Effector memory CD8-positive, alpha-beta T cell (primary cell): ENCODE measurements at places on chromosomes 3 and 15.

GRCh38 chr15:73318463-73319351 lies 50.1 kb downstream of the HCN4 start:
- DNase-seq: no peak

DNA sequence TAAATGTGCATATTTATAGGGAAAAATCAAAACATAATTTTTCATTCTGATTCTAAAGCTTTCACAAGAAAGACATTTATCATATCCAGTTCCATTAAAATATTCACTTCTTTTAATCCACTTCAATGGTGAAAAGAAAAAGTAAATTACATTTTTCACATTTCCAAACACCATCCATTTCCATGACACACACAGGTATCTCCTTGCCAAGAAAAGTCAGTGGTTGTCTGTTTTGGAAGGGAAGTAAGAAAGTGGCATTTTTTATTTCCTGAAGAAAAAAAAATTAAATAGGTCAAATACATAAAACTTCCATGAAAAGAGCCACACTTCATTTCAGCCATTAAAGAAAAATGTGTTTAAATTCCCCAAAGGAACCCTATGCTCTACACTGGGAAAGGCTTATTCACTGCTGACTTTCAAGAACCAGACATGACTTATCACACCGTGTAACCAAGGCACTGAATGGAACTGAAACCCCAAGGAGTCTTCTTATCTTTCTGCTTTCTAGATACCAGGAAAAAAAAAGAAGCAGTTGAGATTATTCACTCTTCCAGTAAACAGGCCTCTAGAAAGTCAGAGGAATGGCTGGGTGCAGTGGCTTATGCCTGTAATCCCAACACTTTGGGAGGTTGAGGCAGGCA lies 44.5 kb downstream of the OSBPL10 start:
- DNase-seq: no peak

- no peak for DNase-seq
Observed at GRCh38 chr3:94179059-94179458, 116.2 kb downstream of the NSUN3 start.

GRCh38 chr3:151827816-151828215 lies 13.9 kb downstream of the AADAC start:
- no peak for DNase-seq

DNA sequence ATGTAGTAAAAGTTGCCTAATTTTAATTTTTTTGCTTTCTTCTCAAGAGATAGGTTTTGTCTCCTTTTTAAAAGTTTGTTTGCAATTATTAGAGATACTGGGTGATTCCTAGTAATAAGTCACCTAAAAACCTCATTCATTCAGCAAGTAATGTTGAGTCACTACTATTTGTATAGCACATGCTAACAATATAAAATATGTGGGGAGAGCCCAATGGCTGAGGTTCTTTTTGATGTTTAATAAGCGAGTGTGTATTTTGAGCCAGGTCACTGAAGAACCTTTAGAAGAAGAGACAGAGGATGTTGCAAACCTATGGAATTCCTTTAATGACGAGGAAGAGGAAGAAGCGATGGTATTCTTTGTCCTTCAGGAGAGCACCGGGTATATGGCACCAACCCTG lies 123.7 kb upstream of the CHRM5 start:
- DNase-seq: no peak

GRCh38 chr3:180981912-180982311 lies 7.6 kb downstream of the DNAJC19 start:
- DNase-seq: no peak

GRCh38 chr3:46471371-46471914 lies 6.7 kb upstream of the LTF start:
- DNase-seq: no peak

DNA sequence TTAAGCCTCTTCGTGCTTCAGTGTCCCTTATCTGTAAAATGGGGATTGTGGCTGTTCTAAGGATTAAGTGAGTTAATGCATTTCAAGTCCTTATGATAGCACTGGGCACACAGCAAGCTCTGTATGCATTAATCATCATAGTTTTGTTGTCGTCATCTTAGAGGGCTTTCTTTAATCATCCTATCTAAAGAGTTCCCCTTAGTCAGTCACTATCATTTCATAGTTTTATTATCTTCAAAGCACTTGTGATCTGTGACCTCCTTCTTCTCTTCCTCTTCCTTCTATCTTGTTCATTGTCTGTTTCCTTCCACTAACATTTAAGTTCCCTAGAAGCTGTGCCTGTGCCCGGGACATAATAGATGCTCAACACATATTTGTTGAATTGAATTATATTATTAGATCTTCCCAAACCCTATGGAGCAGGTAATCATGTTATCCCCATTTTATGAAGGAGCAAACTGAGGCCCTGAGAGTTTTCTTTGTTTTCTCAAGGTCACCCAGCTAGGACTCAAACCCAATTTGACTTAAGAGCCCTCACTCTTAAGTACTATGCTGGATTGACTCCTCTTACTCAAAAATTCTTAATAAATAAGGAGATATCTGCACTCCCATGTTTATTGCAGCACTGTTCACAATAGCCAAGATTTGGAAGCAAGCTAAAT lies 24.1 kb downstream of the DUOX2 start:
- no peak for DNase-seq

DNA sequence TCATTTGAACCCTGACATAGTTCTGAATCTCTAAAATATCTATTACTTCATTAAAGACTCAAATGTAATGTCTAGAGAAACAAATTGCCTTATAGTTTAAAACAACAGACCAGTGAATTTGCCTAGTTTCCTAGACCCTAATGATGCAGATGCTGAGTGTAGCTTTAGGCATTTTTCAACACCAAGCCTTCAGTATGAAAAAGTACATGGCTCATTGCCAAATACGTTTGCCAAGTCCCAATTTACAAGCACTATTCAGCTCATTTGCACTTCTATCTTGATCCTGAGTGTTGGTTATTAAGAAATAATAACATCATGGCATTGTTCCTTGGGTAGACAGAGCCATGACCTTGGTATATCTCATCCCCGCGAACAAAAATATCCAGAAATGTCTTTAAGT lies 46.8 kb downstream of the EOMES start:
- DNase-seq: no peak
